ENCODE measurements at places on chromosomes 2 and 18.

GRCh38 chr18:3874125-3874524 lies 424.2 kb downstream of the TGIF1 start:
- no peak for DNase-seq

DNA sequence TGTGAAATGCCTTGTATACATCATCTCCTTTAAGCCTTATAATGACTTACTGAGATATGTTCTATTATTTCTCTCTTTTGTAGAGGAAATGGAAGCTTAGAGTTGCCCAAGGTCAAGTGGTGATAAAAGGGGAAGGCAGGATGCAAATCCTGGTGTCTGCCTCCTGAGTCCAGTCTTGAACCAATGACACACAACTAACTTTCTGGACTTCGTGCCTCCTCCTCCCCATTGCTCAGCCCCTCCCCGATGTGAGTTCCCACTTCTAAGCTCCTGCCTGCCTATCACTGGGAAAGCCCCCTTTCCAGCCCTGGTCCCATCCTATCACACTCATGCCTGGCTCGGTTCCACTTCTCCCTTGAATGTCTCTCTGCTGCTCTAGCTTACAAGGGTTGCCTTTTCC lies 6.9 kb upstream of the CTIF start:
- no peak for DNase-seq

GRCh38 chr2:235707411-235708096 lies 213.7 kb downstream of the AGAP1 start:
- DNase-seq = no peak

DNA sequence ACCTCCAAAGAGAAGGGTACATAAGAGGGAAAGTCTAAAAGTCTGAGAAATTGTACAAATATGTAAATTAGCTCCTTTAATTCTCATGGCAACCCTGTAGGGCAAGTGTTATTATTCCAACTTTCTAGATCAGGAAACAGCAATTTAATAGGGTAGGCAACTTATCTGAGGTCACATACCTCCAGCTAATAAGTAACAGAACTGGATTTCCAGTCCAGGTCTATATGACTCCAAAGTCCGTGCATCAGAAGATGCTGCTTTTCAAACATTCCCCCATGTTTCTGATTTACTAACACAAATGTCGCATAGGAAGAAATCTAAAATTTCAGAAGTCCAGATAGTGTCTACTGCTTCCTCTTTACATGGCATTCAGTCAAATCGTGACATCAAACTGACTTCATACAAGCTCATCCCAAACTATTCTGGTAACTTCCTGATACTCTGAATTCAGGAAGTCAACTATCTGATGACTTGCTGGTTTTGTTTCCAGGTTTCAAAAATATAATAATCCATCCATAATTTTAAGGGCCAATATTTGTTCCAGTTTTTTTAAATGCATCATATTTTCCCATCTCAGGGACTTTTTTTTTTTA lies 419.3 kb upstream of the ACVR2A start:
- no peak for DNase-seq

DNA sequence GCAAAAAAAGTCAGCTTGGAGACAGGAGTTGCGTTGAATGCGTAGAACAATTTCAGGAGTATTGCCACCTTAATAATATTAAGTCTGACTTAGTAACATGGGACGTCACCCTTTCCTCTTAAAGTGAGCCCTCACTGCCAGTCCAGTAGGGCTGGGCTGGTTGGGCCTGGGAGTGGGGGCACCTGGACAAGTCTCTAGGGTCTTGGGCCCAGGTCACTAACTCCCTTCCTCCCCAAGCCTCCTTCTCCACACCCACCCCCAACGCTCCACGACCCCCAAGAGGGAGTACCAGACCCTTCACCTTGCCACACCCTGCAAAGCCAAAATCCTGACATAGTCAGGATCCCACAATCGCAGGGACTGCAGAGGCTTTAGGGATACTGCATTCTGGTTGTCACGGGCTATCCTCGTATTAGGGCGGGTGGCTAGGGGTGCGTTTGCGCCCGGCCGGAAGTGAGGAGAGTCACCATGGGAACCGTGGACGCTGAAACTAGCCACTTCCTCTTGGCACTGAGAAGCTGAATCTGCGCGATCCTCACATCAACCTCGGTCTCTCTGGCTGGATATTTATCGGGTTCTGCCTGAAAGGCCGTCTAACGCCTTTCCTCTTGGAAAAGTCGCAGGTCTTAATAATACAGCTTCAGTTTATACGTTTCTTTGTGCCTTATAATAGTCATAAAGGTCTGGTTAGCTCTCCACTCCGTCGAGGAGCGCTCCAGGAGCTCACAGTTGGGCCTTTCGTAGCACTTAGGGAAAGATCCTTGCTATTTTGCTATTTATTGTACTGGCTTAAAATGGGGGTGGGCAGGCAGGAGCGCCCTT lies 10.3 kb upstream of the CXXC1 start:
- DNase-seq = peak; percentile 51

DNA sequence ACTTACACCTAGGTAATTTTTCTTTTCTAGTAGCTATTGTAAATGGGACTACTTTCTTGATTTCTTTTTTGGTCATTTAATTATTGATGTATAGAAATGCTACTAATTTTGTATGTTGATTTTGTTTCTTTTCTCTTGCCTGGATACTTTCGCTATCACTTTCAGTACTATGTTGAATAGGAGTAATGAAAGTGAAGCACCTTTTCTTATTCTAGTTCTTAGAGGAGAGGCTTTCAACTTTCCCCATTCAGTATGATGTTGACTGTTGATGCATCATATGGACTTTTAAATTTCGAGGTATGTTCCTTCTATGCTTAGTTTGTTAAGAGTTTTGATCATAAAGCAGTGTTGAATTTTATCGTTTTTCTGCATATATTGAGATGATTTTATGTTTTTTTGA lies 142.5 kb downstream of the CDH19 start:
- no peak for DNase-seq

GRCh38 chr2:202418511-202418910 lies 42.4 kb downstream of the BMPR2 start:
- DNase-seq = no peak

DNA sequence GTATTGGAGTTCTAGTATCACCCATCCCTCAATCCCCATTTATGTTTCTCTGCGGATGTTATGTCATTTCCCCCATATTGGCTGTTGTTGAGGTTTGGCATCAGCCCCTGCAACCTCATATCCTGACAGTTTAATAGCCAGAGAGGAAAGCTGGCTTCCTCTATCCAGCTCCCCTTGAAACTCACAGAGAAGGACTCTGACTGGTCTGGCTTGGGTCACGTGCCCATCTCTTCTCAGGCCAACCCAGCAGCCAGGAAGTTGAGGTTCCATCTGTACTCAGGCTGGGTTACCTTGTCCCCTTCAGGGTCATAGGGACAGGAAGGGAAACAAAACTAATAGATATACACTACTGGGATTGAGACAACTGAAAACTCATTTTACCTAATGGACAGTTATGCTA lies 148.0 kb upstream of the SLC14A2 start:
- DNase-seq = no peak

- DNase-seq = no peak
Measured at GRCh38 chr2:230308402-230309000, 18.5 kb upstream of the SP140L start.

DNA sequence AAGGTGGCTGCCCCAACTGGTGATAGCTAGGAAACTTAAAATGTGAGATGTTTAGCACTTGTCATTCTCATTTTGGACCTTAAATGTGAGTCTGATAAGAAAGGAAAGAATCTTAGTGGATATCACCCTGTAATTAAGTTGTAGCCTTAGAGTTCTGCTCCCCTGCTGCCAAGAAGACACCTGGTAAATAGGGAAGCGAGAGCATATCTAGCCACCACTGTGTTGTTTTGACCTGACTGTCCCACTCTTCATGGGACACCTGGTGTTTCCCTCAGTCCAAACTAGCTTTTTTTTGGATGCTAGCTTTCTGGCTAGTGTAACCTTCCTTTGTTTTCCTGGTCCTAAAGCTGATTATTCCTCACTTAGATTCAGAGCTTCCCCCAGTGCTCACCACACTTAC lies 357.6 kb downstream of the RAD51AP2 start:
- DNase-seq = no peak

GRCh38 chr2:223093436-223094241 lies 41.6 kb downstream of the KCNE4 start:
- no peak for DNase-seq

DNA sequence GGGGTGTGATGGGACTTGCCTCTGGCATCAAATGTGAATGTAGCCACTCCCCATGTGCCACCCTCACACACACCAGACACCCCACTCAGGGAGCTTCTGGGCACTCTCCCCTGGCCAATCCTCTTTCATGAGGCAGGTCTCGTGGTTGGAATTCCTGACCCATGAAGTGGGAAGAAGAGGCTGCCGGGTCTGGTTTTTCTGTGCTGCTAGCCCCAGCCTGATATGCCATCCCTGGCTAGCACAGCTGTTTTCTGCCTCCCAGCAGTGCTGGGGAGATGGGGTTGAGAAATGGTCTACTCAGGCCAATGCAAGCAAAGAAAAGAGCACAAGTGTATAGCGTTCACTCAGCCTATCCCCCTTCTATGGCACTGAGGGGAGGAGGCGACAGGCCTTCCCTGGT lies 1.2 kb upstream of the C2orf72 start:
- no peak for DNase-seq

GRCh38 chr2:26588576-26588975 lies 52.6 kb downstream of the CIB4 start:
- no peak for DNase-seq

- no peak for DNase-seq
Measured at GRCh38 chr2:217784996-217785543, 217.7 kb downstream of the TNS1 start.

GRCh38 chr2:84901593-84902120 lies 3.8 kb upstream of the TMSB10 start:
- DNase-seq = no peak

DNA sequence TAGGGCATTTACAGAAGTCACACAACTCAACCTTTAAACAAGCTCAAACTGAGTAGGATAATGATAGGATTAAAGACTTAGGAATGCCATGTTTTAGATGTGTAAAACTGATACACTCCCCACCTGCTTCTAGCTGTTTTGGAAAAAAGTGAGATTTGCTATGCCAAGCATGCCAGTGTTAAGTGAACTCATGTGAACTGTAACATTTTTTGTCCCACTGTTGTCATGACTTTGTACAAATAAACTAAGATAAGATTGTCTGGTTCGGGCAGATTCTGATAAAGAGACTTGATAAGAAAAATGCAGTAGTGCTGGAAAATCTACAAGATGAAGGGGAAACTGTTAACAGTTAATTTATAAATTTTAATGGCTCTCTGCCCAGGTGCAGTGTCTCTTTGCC lies 66.5 kb downstream of the GLS start:
- no peak for DNase-seq

GRCh38 chr2:205715831-205716525 lies 33.7 kb downstream of the NRP2 start:
- no peak for DNase-seq

- no peak for DNase-seq
Measured at GRCh38 chr2:170157025-170157684, 20.8 kb upstream of the MYO3B start.

GRCh38 chr2:42673989-42674579 lies 89.9 kb downstream of the OXER1 start:
- no peak for DNase-seq

DNA sequence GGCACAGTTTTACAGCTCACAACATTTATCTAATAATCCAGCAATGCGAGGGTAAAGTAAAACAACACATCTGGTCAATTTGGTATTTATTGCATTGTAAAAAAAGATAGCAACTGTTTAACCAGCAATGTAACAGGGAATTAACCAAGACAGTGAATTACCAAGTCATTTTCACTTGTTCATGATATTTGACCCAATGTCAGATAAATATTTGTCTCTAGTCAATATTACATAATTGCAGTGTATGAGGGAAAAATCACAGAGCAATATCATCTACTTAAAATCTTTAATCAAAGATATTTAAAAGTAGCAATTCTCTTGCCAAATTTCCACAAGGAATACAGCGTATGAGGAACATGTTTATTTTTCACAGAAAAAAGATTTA lies 1265.1 kb upstream of the CHAC2 start:
- no peak for DNase-seq

DNA sequence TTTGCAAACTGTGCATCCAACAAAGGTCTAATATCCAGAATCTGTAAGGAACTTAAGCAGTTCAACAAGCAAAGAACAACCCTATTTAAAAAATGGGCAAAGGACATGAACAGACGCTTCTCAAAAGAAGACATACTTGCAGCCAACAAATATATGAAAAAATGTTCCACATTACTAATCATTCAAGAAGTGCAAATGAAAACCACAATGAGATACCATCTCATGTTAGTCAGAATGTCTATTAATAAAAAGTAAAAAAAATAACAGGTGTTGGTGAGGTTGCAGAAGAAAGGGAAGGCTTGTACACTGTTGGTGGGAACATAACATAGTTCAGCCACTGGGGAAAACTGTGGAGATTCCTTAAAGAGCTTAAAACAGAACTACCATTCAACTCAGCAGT lies 126.2 kb downstream of the NAT8 start:
- no peak for DNase-seq

DNA sequence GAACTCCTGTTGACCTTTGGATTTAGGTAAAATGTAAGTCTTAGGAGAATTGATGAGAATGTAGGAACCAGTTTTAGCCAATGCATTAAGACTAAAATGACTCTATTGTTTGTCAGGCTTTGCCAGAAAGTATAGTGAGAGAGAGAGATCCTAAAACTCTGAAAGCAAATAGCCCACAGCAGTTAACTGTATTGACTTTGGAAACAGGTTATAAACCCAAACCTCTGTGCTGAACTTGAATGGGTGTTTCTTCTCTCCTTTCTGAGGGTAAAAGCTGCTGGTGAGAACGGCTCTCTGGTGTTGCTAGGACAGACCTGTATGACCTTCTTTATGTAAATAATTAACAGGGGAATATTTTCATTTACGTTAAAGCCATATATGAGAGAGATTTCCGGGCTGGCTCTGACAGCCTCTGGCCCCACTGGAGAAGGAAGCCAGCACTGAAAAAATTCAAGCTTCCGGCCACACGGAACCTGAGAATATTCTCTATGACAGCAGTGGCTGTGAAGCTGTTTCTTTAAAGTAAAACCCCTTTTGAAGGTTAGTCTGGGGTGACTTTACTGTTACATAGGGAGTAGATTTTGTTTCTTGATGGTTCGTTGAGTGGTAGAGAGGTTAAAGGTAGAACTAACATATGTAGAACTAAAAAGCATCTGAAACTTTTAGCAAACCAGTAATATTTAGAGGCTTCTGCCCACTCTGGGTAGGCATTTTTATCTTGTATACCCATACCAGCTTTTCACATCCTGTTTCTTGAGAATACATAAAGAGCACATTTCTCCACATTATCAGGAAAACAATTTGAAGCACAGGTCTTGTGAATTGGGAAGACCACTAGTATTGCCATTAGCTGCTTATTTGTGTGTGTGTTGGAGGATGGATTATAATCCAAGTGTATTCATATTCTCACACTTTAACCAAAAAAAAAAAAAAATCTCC lies 123.8 kb downstream of the SPTBN1 start:
- no peak for DNase-seq

GRCh38 chr2:161077367-161078210 lies 82.6 kb upstream of the TANK start:
- DNase-seq = peak; percentile 38
